Stimulated activated CD4-positive, alpha-beta T cell treated with anti-CD3 and anti-CD28 coated beads, Interleukin-1b, Interleukin-23, amount 100 ng/mL, for 1 hour (primary cell): ENCODE measurements at places on chromosomes 3 and 15.

DNA sequence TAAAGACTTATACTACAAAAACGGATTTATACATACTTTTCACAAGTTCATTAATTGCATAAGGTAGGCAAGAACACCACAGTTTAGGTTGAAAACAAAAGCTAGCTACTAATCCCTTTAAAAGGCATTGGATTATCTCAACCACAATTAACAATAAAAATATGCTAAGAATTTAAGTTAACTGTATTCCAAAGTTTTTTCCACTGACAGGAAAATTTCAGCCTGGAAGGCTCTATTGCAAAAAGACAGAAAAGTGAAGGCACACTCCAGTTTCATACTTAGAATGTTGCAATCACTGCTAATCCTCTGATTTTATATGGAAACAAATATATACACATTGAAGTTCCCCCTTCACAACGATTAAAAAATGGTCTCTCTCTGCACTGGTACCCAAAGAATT is 71.5 kb downstream of the TJP1 start:
- DNase-seq, result no peak

DNA sequence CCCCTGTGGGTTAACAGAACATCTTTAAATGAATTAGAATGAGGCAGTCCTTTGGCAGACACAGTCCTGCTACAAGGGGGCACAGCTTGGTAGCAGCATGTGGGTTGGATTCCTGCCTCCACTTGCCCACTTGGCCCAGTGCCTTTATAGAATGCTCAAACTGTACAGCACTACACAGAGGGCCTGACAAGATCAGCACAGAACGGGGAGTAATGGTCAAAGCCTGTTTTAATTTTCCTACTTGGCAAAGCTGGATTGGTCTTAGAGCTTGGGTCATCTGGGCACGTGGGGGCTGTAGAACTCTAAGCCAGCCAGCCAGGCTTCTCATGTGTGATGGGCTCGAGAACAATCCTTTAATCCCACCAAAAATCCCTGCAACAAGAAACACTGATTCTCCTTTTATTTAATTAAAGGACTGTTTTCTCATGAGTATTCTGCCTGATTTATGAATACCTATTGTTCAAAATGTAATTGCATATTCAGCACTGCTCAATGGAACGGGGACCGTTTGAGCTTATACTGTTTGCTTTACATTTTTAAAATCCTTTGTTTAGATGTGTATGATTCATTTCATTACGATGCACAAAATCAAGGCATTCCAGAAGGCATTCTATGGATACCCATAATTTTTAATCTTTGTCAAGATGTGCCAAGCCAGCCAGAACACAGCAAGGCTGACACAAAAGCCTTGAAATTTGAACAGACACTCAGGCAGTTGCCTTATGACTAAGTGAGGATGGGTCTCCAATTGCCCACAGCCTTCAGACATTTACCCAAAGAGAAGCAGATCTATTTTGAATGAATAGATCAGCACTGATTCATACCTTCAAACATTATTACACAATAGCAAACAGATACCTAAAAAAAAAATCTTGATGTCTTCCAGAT is 249.3 kb upstream of the TGFBR2 start:
- no peak for DNase-seq

DNA sequence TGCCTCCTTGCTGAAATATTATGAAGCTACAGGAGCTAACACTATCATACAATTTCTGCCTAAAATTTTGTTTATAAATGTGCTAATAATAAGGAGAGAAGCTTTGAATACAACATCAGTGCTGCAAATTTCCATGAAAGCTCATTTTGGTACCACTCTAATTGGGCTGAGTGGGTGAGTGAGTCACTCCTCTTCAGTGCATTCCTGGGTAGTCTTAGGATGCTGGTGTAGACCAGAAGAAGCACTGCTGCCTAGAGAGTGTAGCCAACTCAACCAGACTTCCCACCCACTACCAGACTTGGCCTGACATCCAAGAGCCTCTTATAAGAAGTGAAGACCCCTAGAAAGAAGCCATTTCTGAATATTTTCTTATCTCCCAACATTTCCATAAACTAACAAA is 32.5 kb upstream of the CCDC54 start:
- no peak for DNase-seq

DNA sequence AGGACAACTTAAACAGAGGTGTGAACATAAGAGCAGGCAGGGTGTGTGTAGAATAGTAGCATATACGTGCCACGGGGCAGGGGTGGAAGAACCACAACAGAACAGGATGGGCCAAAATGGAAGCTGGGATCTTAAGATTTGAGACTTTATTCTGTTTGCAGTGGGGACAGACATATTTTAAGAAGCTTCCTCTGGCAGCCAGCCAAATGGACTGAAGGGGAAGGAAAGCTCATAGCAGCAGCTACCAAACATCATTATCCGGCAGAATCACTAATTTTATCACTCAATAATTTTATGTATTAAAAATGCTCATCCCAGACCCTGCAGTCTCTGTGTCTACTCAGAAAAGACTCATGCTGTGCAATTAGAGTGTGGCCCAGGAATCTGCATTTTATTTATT is 130.9 kb upstream of the CTDSPL start:
- DNase-seq, result no peak

DNA sequence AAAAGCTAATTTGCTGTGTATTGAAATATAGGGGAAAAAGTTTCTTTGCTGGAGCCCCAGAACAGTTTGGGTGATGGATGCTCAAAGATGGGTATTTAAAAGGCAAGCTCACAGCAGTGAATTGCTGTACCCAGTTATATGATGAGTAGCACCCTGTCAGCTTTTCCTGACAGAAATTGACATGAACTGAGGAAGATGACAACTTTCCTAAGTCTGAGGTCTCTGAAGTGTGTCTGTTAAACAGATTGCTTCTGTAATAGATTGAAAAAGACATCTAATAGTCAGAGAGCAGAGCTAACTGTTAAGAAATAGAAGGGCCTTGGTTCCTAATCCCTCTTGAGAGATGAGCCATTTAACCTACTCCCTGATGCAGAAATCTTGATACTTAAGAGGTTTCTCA is 1278.0 kb upstream of the ALCAM start:
- no peak for DNase-seq

DNA sequence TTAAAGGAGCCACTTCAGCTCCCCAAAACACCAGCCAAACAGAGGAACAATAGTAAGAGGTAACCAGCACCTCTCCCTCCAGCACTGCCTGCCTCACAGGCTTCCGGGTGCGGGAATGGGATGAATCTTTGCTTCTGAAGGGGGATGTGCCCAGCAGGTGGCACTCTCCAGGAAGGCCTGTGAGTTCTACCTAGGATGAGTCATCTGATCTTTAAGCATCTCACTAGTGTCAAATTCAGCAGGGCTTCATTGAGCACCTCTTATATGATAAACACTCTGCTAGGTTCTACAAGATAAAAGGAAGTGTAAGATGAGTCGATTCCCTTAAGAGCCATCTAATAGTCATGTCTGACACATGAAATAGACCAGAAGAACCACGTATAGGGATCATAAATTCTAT is 237.4 kb upstream of the UMPS start:
- DNase-seq, result no peak

DNA sequence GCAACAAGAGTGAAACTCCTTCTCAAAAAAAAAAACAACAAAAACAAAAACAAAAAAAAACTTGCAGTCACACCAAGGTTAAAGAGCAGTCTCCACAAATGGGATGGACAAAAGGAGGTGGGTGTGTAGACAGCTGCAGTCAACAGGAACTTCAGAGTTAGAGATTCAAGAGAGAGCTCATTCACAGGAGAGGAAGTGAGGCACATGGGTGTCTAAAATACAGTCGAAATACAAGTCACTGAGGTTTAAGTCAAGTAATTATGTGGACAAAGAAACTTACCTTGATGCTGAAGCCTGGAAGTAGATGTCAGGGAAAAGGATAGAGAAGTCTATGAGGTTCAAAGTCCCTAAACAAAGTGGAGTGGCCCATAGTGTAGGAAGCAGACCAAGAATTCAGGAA is 14.8 kb downstream of the MRPS11 start:
- DNase-seq, result no peak

DNA sequence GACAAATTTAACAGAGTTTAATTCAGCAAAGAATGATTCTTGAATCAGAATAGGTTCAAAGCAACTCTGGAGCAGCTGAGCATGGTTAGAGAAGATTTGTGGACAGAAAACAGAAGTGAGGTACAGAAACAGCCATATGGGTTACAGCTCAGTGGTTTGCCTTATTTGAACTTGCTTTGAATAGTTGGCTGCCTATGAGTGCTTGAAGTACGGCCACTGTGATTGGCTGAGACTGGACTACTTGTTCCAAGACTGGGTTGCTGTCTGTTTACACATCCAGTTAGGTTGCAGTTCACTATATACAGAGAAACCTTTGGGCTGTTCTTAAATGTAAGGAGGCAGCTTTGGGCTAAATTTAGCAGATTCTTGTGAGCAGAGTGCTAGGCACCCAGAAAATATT is 79.4 kb upstream of the CADPS start:
- DNase-seq, result no peak

- DNase-seq, result no peak
These were observed 279.3 kb upstream of the THBS1 start for GRCh38 chr15:39301589-39301999.

GRCh38 chr3:45528429-45528828 is 66.1 kb upstream of the LIMD1 start:
- no peak for DNase-seq

- no peak for DNase-seq
These were observed 1.4 kb downstream of the SLC41A3 start for GRCh38 chr3:126082362-126083137.

DNA sequence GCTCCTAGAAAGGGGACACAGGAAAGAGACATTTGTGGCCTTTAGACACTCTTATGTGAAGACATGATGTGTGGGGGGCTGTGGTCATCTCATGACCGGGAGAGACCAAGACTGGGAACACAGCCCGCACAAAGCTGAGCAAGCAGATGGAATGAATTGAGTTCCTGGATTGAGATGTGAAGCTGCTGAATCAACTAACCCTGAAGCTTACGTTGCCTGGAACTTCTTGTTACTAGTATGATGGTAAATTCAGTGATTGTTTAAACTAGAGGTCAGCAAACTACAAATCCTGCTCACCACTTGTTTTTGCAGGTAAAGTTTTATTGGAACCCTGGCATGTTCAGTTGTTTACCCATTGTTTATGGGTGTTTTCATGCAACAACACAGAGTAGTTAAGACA is 83.4 kb upstream of the BHLHE40 start:
- DNase-seq, result no peak

GRCh38 chr15:66309828-66310227 is 16.5 kb downstream of the DIS3L start:
- DNase-seq, result no peak

DNA sequence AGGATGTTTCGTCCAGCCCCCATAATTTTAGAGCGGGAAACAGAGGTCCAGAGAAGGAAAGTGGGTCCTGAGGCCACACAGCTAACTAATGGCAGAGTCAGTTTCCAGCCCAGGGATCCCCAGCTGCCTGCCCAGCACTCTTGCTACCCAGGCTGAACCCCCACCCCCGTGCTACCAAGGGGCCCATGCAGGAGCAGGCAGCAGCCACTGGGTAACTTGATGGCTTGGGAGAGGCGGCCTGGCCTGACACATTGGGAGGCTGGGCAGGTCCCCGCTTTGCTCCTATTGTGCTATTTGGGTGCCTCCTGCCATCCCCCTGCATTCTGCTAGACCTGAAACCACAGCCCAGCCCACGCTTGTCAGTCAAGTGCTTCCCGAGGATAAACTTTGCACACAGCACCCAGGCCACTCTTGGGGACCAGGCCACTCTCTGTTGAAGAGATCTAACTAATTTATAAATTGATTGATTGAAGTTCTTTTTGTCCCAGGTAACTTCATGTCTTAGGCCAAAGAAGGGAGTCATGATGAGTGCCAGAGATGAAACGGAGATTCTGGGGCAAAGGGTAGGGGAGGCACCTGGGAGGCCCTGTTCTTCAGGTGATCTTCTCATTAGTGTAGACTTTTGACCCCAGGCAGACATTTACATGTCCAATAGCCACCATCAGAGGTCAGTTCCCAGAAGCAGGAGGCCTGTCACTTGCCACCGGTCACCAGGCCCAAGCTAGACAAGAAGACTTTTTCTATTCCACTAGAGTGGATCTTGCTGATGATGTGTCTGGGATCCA is 7.0 kb downstream of the PAK6 start:
- DNase-seq, result no peak

- DNase-seq, result no peak
These were observed 16.5 kb upstream of the PLOD2 start for GRCh38 chr3:146177519-146177918.

GRCh38 chr3:59304296-59304695 is 254.5 kb upstream of the CFAP20DC start:
- no peak for DNase-seq

DNA sequence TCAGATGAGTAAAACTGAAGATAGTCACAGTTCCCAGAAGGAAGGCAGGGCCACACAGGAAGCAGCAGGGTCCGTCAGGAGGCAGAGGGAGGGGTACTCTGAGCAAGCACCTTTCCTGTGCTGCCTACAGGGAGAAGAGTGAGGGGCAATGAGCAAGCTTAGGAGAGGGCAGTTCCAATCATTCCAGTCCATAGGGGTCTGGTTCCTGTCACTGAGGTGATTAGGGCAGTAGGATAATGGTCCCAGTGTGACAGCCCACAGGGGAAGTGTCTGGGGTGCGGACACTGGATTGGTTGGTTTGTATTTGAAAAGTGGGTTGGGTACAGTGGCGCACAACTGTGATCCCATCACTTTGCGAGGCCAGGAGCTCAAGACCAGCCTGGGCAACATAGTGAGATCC is 7.1 kb upstream of the ACAD9 start:
- DNase-seq, result no peak

GRCh38 chr15:61816856-61817255 is 243.4 kb downstream of the VPS13C start:
- DNase-seq, result no peak

- DNase-seq, result no peak
These were observed 105.3 kb downstream of the THRB start for GRCh38 chr3:24389108-24390090.

DNA sequence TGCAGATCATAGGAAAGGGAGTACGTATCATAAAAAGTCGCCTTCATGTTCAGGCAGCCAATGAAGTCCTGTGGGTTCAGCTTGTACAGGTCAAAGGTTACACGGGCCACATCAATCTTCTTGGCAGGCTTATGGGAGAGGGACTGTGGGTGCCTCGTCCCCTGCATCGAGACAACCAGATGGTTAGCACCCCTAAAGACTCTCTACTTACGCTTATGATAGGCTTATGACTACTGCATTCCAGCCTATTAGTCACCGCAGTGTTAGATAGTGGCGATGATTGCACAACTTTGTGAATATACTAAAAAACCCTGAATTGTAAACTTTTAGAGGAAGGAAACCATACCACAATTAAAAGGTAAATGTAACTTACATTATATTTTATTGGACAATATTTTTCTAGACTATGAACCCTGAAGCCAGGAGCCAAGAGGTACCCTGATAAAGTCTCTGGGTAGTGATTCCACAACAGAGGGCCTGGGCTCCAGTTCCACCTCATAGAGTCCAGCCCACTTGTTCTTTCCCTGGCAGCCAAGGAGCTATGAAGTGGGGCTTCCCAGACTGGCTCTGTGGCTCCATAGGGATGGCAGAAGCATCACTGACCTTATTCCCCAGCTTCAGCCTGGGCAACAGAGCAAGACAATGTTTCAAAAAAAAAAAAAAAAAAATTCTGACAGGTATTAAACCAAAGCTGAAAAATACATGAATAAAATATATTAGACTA is 2.5 kb upstream of the FANCD2 start:
- no peak for DNase-seq
